ENCODE measurements at places on chromosomes 2 and 18.
A peak's percentile ranks its signal among the peaks of the same experiment; 100 is the strongest.

- DNase-seq = no peak
These were observed 227.1 kb downstream of the MYCN start for GRCh38 chr2:16167451-16167861.

GRCh38 chr18:48838921-48839818 lies 111.6 kb downstream of the SMAD7 start:
- peak; percentile 35 for DNase-seq

GRCh38 chr2:224016963-224017362 lies 22.1 kb downstream of the SERPINE2 start:
- DNase-seq = no peak

- DNase-seq = peak; percentile 44
These were observed 494 bp downstream of the ANKZF1 start for GRCh38 chr2:219230059-219230540.

GRCh38 chr18:25931126-25931525 lies 159.3 kb downstream of the SS18 start:
- no peak for DNase-seq

GRCh38 chr2:20212459-20212870 lies 12.5 kb downstream of the SDC1 start:
- DNase-seq = no peak

GRCh38 chr2:145184741-145185651 lies 665.1 kb upstream of the ZEB2 start:
- DNase-seq = no peak

- no peak for DNase-seq
These were observed 172.7 kb upstream of the TRIB2 start for GRCh38 chr2:12543978-12544558.

- DNase-seq = no peak
These were observed 2.5 kb downstream of the DLX1 start for GRCh38 chr2:172087780-172088244.
